ENCODE measurements at places on chromosomes 1 and 21. TPM values are rescaled to one million over a fixed set of nuclear protein-coding genes. Genes with fewer than 3 reads are reported as not detected.
A peak's percentile ranks its signal among the peaks of the same experiment; 100 is the strongest.

CCDC185 gene
- not detected for polyA plus RNA-seq

DNA sequence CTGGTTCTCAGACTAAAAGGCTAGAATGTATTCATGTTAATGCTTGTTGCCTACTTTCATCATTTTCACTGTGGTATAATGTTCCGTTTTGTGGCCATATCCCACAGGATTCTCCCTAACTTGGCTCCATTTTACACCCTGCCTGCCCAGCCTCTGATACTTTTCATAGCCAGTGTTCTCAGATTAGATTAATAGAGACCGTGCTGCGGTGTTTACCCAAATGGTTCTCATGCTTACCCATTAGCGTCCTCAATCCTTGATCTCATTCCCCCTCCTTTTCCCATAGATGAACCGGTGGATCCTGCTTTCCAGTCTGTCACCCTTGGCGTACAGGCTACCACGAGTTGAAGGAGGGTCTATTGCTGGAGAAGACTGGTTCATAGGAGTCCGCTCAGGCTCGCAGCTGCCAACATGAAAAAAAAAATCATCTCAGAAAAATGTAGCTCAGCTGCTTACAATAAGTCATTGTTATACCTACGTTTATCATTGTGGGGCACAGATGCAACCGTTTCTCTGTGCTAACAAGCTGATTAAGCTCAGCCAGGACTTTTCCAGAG is 78.7 kb downstream of the SETD4 start:
- DNase-seq, result no peak

GRCh38 chr1:25532970-25533369 is 10.4 kb upstream of the LDLRAP1 start:
- DNase-seq, result no peak

AMY1B gene
- not detected for polyA plus RNA-seq

RNU1-2 gene
- polyA plus RNA-seq, result not detected

CD1E gene
- 6.3 TPM for polyA plus RNA-seq

HTR6 gene
- polyA plus RNA-seq, result not detected

- no peak for DNase-seq
Observed at GRCh38 chr1:93750955-93751354, 69.3 kb upstream of the BCAR3 start.

DNA sequence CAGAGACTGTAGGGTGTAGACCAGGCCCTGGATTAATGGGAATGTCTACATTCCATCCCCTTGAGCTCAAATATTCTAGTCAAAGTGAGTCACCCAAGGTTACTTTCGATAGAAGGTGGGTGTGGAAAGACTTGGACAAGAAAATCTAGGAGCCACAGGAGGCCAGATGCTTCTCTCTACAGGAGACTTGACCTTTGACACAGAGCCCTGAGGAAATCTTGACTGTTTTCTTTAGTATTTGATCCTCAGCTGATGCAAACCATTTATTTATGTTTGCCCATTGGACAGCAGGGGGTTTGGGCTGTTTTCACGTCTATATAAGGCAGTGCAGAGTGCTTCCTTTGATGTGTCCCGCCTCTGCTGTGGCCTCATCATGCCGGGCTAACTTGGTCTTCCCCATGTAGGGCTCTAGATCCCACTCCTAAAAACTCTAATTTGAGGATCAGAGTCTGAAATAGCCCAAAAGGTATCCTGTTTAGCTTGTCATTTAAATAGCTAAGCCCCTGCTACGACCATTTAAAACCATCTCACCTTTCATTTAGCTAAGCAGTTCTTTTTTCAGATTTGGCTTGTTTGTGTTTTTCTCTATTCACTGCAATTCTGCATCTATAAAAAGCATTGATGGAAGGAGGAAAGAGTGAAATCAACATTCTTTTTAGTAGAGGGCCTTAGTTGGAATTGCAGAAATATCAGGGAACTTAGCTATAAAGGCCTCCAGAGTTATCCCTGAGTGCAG is 15.5 kb upstream of the MAP3K7CL start:
- DNase-seq, result no peak

RABGGTB gene
- 8.1 TPM for polyA plus RNA-seq

PDPN gene
- not detected for polyA plus RNA-seq

- no peak for DNase-seq
Observed at GRCh38 chr1:162347281-162347680, 29.4 kb downstream of the SPATA46 start.

BRINP2 gene
- not detected for polyA plus RNA-seq

OLFML2B gene
- 1.4 TPM for polyA plus RNA-seq

TSACC gene
- not detected for polyA plus RNA-seq

DNA sequence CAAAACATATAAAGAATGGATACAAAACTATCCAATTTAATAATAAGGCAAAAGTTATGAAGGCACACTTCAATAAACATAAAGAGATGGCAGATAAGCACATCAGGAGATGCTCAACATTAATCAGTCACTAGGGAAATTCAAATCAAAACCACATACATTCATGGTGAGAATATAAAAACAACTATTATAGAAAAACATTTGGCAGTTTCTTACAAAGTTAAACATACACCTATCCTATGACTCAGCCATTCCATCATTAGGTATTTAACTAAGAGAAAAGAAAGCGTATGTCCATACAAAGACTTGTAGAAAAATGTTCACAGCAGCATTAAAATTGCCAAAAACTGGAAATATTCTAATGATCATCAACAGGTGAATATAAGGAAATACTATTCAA is 44.3 kb downstream of the KIFAP3 start:
- DNase-seq, result no peak

EPHB2 gene
- polyA plus RNA-seq, result 3.4 TPM

TUFT1 gene
- 1.6 TPM for polyA plus RNA-seq

BGLAP gene
- not detected for polyA plus RNA-seq

- DNase-seq, result peak; percentile 29
Observed at GRCh38 chr1:47438165-47439016, 547 bp downstream of the FOXD2 start.

GRCh38 chr21:33993286-33994231 is 78.0 kb upstream of the ATP5PO start:
- DNase-seq, result peak; percentile 58

- no peak for DNase-seq
Observed at GRCh38 chr1:162373541-162374260, 3.0 kb downstream of the SPATA46 start.

LCE1D gene
- not detected for polyA plus RNA-seq

DNA sequence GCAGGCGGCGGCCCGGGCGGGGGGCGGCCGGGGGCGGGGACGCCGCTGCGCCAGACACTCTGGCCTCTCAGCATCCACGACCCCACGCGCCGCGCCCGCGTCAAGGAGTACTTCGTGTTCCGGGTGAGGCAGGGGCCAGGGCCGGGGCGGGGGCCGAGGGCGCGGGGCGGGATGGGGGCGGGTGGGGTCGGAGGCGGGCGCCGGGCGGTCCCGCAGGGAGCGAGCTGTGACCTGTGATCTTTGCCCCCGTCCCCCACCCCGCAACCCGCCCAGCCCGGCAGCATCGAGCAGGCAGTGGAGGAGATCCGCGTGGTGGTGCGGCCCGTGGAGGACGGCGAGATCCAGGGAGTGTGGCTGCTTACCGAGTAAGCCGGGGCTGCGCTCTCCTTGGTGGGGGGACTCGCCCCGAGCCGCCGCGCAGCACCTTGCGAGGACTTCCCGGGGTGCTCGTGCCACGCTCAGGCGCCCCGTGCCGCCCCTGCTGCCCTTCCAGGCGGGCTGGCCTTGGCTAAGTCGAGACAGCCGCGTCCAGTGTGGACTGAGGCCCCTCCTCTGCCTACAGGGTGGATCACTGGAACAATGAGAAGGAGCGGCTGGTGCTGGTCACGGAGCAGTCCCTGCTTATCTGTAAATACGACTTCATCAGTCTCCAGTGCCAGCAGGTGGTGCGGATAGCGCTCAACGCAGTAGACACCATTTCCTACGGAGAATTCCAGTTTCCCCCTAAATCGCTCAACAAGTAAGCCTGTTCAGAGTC is 514 bp downstream of the TPRG1L start:
- DNase-seq, result peak; percentile 16

- no peak for DNase-seq
Observed at GRCh38 chr1:68173936-68174737, 58.2 kb downstream of the WLS start.

DNA sequence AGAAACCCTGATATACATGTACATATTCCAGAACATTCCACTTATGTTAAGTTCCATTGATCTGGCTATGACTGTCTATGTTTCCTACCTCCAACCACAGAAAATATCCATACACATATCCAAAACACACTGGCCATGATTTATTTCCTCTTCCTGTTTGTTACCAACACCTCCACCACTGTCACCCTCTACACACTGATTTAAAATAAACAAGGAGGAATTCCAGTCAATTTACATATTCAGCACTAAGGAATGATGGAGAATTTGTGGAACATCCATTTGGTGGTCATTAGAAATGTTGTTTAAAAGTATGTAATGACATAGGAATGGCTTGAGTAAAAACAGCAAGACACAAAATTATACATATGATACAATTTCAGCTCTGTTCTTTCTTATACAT is 5.5 kb upstream of the STX6 start:
- DNase-seq, result no peak

- no peak for DNase-seq
Observed at GRCh38 chr1:205247130-205247921, 19.6 kb downstream of the TMCC2 start.

CLDN17 gene
- polyA plus RNA-seq, result not detected

PSEN2 gene
- 11.8 TPM for polyA plus RNA-seq

DNA sequence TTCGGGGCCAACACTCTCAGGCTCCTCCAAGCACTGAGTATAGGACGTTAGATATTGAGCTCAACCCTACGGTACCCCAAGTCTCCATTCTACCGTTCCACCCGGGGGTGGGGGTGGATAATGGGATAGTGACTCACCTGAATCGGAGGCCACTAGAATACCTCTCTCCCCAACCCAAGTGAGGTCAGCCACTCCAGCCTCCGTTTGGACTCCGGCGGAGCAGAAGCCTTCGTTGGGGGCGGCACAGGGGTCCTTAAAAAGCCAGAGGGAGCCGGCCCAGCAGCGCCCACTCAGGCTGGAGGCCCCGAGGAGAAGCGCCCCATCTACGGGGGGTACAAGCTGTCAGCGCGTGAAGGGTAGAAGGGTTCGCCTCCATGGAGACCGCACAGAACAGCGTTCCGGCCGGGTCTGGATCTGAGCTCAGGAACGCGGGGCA is 556 bp downstream of the WDR77 start:
- DNase-seq, result no peak

DNA sequence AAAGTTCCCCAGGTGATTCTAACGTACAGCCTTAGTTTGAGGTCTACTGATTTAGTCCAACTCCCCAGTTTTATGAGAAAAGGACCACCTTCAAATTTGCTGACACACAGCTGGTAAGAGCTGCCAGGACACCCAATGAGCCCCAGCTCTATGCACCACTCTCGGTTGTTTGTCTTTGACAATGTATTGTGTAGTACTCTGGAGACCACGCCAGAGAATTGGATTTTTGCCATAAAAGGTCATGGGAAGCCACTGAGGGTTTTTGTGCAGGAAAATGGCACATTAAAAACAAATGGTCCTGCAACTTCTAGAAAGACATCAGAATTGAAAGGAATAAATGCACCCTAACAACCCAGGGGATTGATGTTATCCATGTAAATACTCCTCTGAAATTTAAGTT is 7.1 kb upstream of the IER5 start:
- DNase-seq, result no peak

GRCh38 chr21:29075706-29076466 is 2.4 kb upstream of the CCT8 start:
- no peak for DNase-seq

GRCh38 chr1:77889671-77890070 is 1.2 kb downstream of the NEXN start:
- DNase-seq, result no peak

DNA sequence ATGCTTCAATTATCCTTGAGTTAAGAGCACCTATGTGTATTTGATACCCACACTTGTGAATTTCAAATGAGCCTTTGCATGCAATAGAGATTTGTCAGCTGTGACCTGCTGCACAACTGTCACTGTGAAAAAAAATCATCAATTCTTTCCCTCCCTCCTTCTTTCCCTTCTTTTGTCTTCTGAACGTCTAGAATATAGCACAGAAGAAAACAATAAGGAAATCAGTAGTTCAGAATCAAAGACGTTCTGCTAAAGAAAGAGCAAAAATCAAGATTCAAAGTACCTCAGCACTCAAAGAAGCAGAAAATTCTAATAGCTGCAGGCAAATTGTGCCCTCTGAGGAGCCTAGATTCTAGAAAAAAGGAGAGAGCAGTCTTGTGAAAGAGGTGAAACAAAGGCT is 1.7 kb upstream of the FMN2 start:
- no peak for DNase-seq

- no peak for DNase-seq
Observed at GRCh38 chr1:9198538-9199361, 35.8 kb upstream of the H6PD start.

DNA sequence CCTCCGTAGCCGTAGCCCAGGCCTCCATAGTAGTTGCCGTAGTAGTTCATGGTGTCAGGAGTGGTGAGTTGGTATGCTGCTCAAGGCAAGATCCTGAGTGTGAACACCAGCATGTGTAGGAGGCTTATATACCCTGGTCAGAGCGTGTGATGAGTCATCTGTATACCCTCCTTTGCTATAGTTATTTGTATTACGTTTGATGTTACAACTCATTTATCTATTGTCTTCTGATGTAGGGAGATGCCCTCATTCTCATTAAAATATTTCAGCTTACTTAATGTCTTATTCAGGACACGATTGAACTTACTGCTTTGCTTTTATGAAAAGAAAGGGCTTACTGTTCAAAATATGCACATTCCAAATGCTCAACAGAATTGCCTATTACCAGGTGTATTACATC is at the start of gene KRTAP19-5:
Gene KRTAP19-5, minus strand, starts transcription at position 101 of the 400 bp plus-strand sequence. Its CDS starts 51 bp downstream, at position 50.
- DNase-seq, result no peak

RAB3B gene
- polyA plus RNA-seq, result not detected

- DNase-seq, result no peak
Observed at GRCh38 chr1:246647513-246647912, 76.7 kb upstream of the SCCPDH start.

GRCh38 chr1:199700551-199700950 is 327.0 kb upstream of the NR5A2 start:
- DNase-seq, result no peak

- DNase-seq, result no peak
Observed at GRCh38 chr1:1357871-1358432, 403 bp downstream of the MXRA8 start.

THEMIS2 gene
- polyA plus RNA-seq, result 344 TPM

PYHIN1 gene
- polyA plus RNA-seq, result 0.44 TPM

DNA sequence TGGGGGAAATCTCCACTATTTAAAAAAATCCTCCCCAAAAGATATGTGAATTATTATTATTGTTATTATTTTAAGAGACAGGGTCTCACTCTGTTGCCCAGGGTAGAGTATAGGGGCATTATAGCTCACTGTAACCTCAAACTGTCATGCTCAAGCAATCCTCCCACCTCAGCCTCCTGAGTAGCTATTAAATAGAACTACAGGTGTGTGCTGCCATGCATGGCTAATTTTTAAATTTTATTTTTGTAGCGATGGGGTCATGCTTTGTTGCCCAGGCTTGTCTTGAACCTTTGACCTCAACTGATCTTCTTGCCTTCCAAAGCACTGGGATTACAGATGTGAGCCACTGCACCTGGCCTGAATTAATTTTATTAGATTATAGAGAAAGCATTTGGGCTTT is 116.8 kb downstream of the RABGAP1L start:
- DNase-seq, result no peak

WDR64 gene
- not detected for polyA plus RNA-seq

DPYD gene
- 144 TPM for polyA plus RNA-seq

- DNase-seq, result no peak
Observed at GRCh38 chr1:145974721-145975120, 10.2 kb downstream of the POLR3GL start.

- DNase-seq, result no peak
Observed at GRCh38 chr1:153780551-153780950, 5.3 kb downstream of the SLC27A3 start.

All from CD14-positive monocyte (primary cell).